Right ventricle myocardium superior (tissue), 1 donor: ENCODE measurements at places on chromosomes 7 and 10.
A peak's percentile ranks its signal among the peaks of the same experiment; 100 is the strongest.

- peak; percentile 82 for DNase-seq
Observed at GRCh38 chr7:47458057-47458456, 123.9 kb downstream of the TNS3 start.

DNA sequence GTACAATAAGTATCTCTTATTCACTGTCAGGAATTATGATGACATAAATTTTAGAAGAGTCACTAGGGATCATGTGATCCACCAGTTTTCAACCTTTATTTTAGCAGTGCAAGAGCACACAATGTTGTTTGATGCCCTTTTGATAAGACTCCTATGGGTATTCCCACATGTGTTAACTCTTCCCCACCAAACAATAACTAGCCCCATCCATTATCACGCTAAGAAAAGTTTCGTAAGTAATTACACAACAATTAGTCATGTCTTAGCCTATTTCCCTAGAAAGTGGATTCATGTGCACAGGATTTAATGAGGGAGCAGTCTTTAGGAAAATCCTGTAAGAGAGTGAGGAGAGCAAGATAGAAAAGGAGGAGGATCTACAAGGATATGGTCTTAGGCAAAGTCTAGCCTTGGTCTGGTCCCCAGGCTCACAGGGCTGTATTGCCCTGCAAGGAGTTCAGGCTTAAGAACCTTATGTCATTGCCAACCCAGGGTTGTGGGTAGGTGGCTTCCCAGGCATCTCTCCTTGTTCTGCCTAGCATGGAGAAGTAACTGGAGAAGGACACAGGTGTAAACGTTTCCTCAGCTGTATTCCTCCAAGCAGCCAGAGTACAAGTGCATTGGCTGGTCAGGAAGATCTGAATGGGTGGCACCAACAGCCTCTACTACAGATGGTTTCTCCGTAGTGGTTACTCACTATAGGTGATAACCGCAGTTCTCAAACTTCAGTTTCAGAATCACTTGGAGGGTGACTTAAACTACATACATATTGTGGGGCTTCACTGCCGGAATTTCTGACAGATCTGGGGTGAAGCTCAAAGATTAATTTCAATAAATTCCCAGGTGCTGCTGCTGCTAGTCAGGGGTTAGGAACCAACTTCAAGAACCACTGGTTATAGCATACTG, 574.5 kb downstream of the SUGCT start:
- no peak for DNase-seq

GRCh38 chr7:32592701-32593100, 97.4 kb downstream of the AVL9 start:
- DNase-seq = no peak

DNA sequence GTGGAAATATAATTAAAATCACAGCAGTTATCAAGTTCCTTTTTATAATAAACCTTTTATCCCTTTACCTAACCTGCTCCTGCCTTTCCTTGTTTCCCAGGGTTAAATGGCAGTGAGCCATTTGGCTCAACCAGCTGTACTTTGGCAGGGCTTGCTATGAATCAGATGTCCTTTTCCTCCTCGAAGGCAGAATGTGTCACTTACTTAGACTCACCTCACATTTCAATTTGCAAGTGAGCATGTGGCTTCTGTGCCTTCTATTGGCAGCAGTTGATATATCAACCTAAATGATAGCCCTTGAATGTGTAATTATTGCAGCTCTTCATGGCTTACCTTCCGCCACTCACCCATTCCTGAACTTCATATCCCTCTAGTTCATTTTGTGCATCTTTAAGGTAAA, 301.7 kb downstream of the CSTF2T start:
- DNase-seq = peak; percentile 65

- no peak for DNase-seq
Observed at GRCh38 chr7:116434820-116435341, 64.7 kb upstream of the CAV2 start.

GRCh38 chr10:114311496-114312209, 72.6 kb downstream of the VWA2 start:
- DNase-seq = no peak

DNA sequence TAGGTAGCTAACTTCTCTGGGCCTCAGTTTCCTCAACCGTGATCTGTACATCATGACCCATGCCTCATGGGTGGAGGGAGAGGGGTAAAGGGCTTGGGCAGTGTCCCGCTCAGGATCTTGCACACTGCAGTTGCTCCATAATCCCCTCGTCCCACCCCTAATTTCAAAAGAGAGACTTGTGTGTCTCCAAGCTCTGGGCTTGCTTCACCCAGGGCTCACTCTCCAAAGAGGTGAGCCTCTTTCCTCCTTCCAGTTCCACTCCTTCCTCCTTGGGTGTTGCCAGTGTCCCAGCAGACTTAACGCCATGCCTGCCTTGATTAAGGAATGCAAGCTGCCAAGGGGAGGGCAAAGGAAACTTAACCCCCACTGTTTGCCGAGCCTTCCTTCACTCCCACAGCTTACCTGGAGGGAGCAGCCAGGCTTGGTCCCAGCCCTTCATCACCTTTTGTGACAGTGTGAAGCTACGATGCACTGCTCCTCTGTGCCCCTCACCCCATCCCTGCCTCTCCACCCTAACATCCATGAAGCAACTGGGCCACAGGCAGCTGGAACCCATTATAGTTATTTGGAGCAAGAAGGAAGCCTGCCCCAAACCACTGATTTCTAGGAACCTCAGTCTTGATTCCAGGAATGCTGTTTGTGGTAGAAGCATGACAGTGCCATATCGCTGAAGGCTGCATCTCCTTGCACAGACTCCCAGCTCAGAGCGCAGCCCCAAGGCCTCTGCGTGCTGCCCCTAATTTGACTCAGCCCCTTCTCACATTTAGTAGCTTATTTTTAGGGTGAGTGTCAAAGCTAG, 363.3 kb downstream of the TNS3 start:
- DNase-seq = no peak

DNA sequence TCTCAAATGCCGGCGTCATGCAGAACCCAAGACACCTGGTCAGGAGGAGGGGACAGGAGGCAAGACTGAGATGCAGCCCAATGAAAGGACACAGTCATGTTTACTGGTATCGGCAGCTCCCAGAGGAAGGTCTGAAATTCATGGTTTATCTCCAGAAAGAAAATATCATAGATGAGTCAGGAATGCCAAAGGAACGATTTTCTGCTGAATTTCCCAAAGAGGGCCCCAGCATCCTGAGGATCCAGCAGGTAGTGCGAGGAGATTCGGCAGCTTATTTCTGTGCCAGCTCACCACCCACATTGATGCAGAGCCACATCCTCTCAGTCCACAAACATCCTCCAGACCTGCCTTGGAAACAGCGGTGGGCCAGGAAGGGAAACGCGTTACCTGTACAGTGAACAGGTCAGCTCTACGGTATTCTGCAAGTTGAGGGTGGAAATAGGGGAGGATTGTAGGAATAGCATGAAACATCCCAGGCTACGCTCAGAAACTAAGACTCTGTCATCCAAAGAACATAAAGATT, 133.1 kb upstream of the PRSS1 start:
- DNase-seq = no peak

DNA sequence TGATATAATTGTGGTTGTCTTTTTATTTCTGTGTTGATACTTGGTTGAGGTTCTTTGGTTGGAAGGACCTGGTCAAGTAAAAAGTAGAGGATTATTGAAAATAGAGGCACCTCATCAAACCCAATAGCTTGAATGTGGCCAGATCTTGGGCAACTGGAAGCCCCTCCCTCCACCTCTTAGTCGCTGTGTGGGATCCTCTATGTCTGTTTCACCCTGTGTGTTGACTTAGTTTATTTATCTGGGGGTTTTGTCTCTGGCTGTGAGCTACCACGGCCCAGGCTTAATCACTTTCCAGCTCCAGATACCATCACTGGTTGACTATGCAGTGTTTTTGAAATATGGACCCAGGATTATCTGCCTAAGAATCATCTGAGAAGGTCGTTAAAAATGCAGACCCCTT, 58.3 kb downstream of the AP3M1 start:
- no peak for DNase-seq

GRCh38 chr7:149224352-149224751, 15.1 kb upstream of the ZNF212 start:
- DNase-seq = no peak

DNA sequence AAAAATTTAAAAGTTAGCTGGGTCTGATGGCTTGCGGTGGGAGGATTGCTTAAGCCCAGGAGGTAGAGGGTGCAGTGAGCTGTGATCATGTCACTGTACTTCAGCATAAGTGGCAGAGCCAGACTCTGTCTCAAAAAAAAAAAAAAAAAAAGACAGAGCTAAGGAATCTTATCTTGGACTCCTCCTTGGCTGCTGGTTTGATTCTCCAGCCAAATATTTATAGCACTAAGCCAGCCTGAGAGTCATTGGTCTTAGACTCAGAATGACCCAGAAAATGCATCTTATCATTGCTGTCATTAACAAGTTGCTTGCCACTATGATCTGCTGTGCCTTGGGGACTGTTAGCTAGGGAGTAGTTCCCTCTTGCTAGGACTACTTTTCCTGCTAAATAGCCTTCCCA, 164.7 kb downstream of the GNAT3 start:
- DNase-seq = no peak

DNA sequence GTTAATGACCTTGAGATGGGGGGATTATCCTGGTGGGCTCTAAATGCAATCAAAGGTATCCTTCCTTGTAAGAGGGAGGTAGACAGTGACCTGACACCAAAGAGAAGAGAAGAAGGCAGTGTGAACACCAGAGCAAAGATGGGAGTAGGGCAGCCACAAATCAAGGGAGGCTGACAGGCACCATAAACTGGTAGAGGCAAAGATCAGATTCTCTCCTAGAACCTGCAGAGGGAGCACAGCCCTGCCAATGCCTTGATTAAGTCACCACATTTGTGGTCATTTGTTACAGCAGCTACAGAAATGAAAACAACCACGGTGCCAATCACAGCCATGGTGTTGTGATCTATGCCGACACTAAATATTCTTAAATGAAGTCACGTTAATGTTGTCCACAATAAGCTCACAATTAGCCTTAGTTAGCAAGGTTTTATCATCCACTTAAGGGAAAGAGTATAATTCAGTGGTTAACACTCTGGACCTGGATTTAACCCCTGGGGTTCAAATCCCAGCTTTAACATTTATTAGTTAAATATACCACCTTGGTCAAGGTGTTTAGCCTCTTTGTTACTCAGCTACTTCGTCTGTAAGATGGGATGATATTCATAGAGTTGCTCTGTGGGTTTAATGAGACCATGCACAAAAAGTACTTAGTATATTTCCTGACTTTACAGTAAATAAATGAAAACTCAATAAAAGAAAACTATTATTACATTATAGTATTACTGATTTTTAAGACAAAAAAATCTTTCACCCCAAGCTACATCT, 70.8 kb downstream of the SGMS1 start:
- DNase-seq = no peak

- no peak for DNase-seq
Observed at GRCh38 chr10:127184582-127184981, 11.8 kb downstream of the INSYN2A start.
